A549 treated with GW870086 at 1 μM for 4 hours (cell line): ENCODE measurements at places on chromosomes 2 and 18. TPM values are rescaled to one million over a fixed set of nuclear protein-coding genes. Genes with fewer than 3 reads are reported as not detected.

FTCDNL1 gene
- total RNA-seq = 2.0 to 3.4 TPM (median 2.7 TPM) in 5 replicates

TUBA4B gene
- total RNA-seq = 0.13 to 0.34 TPM (median 0.19 TPM) in 3 of 5 replicates, not detected in the others

TFPI gene
- total RNA-seq = 38.7 to 57.3 TPM (median 51.8 TPM) in 5 replicates

LRRC30 gene
- not detected in 5 replicates for total RNA-seq

IL36G gene
- total RNA-seq = 0.13 TPM in 1 of 5 replicates, not detected in the others

IL37 gene
- not detected in 5 replicates for total RNA-seq

CSRNP3 gene
- not detected in 5 replicates for total RNA-seq

KLHL29 gene
- 5.2 to 7.2 TPM (median 6.3 TPM) in 5 replicates for total RNA-seq

SLC19A3 gene
- 1.6 to 2.6 TPM (median 2.3 TPM) in 5 replicates for total RNA-seq

ANKRD30BL gene
- total RNA-seq = not detected in 5 replicates

CCL20 gene
- 2.4 to 7.5 TPM (median 5.4 TPM) in 5 replicates for total RNA-seq

CTAGE1 gene
- not detected in 5 replicates for total RNA-seq

ERFE gene
- total RNA-seq = 6.7 to 9.2 TPM (median 7.7 TPM) in 5 replicates

SIGLEC15 gene
- not detected in 5 replicates for total RNA-seq

ADCYAP1 gene
- not detected in 5 replicates for total RNA-seq

OSR1 gene
- total RNA-seq = 6.3 to 10.3 TPM (median 7.0 TPM) in 5 replicates

WDPCP gene
- total RNA-seq = 3.0 to 4.1 TPM (median 3.6 TPM) in 5 replicates

KRTCAP3 gene
- 0.39 to 0.90 TPM (median 0.85 TPM) in 5 replicates for total RNA-seq

OTOS gene
- total RNA-seq = not detected in 5 replicates

UGT1A8 gene
- 0.07 to 0.28 TPM in 2 of 5 replicates, not detected in the others for total RNA-seq

CCDC74A gene
- total RNA-seq = 12.3 to 14.7 TPM (median 14.3 TPM) in 5 replicates

CENPO gene
- total RNA-seq = 43.2 to 47.3 TPM (median 46.0 TPM) in 5 replicates

ZNF532 gene
- total RNA-seq = 17.2 to 25.2 TPM (median 21.4 TPM) in 5 replicates

SGO2 gene
- total RNA-seq = 10.3 to 17.6 TPM (median 13.6 TPM) in 5 replicates

CDH19 gene
- total RNA-seq = 0.52 to 1.2 TPM (median 1.0 TPM) in 5 replicates

AQP12B gene
- not detected in 5 replicates for total RNA-seq

TRABD2A gene
- total RNA-seq = 8.4 to 13.6 TPM (median 13.4 TPM) in 5 replicates

GALR1 gene
- not detected in 5 replicates for total RNA-seq

CDH2 gene
- 32.4 to 50.6 TPM (median 48.5 TPM) in 5 replicates for total RNA-seq

IL1R2 gene
- total RNA-seq = 0.72 to 1.9 TPM (median 1.0 TPM) in 5 replicates

PROM2 gene
- 0.03 to 0.32 TPM (median 0.18 TPM) in 4 of 5 replicates, not detected in the other for total RNA-seq

SERPINB10 gene
- total RNA-seq = not detected in 5 replicates

RNF149 gene
- 35.7 to 49.7 TPM (median 45.3 TPM) in 5 replicates for total RNA-seq

DUSP2 gene
- total RNA-seq = 0.21 to 0.49 TPM (median 0.38 TPM) in 5 replicates

UGT1A10 gene
- total RNA-seq = 0.07 to 0.49 TPM (median 0.11 TPM) in 4 of 5 replicates, not detected in the other

NPPC gene
- total RNA-seq = 0.35 to 0.64 TPM (median 0.43 TPM) in 4 of 5 replicates, not detected in the other

DOK6 gene
- total RNA-seq = not detected in 5 replicates

DGUOK gene
- total RNA-seq = 153 to 176 TPM (median 165 TPM) in 5 replicates

ELOA2 gene
- total RNA-seq = not detected in 5 replicates

SCN9A gene
- total RNA-seq = 2.6 to 5.0 TPM (median 4.2 TPM) in 5 replicates

TLX2 gene
- total RNA-seq = 0.19 to 0.36 TPM (median 0.28 TPM) in 5 replicates

ALK gene
- not detected in 5 replicates for total RNA-seq
